Left ventricle myocardium inferior (tissue), 1 donor: ENCODE measurements at places on chromosomes 2 and 18. TPM values are rescaled to one million over a fixed set of nuclear protein-coding genes. Genes with fewer than 3 reads are reported as not detected.

DNA sequence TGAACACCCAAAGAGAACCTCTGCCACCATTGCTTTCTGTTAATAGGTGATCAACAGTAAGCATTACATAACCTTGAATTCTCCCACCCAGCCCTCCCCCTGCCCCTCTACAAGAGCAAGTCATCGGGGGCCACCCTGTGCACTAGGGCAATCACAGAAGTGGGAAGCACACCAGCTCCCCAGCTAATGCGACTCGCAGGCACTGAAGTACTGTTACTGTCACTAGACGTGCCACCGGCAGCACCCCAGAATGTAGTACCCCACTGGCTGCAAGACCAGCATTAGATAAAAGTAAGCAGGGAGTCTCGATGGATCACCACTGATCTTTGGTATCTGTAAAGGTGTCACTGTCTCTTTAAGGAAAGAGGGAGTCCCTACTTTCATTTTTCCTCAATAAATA lies 167.6 kb downstream of the FAM210A start:
- no peak for DNase-seq

Gene GPC1
- 187 TPM for total RNA-seq

- no peak for DNase-seq
Observed at GRCh38 chr18:79684283-79684631, 4.7 kb downstream of the CTDP1 start.

Gene HOXD4
- not detected for total RNA-seq

- DNase-seq = no peak
Observed at GRCh38 chr2:11446733-11447248, 19.2 kb downstream of the E2F6 start.

GRCh38 chr18:34467058-34467457 lies 242.3 kb upstream of the NOL4 start:
- no peak for DNase-seq

Gene CARF
- total RNA-seq = 8.1 TPM

Gene STAT4
- 0.82 TPM for total RNA-seq

- no peak for DNase-seq
Observed at GRCh38 chr18:79755496-79756142, 42.1 kb upstream of the KCNG2 start.

- no peak for DNase-seq
Observed at GRCh38 chr2:27174638-27175037, 25.8 kb downstream of the TCF23 start.

GRCh38 chr2:118123561-118124232 lies 35.4 kb downstream of the INSIG2 start:
- DNase-seq = no peak

Gene ZNF385B
- total RNA-seq = 0.14 TPM

GRCh38 chr2:120243211-120243610 lies 9.4 kb upstream of the RALB start:
- no peak for DNase-seq

Gene CFAP65
- total RNA-seq = not detected

Gene SUMO1
- 71.2 TPM for total RNA-seq

DNA sequence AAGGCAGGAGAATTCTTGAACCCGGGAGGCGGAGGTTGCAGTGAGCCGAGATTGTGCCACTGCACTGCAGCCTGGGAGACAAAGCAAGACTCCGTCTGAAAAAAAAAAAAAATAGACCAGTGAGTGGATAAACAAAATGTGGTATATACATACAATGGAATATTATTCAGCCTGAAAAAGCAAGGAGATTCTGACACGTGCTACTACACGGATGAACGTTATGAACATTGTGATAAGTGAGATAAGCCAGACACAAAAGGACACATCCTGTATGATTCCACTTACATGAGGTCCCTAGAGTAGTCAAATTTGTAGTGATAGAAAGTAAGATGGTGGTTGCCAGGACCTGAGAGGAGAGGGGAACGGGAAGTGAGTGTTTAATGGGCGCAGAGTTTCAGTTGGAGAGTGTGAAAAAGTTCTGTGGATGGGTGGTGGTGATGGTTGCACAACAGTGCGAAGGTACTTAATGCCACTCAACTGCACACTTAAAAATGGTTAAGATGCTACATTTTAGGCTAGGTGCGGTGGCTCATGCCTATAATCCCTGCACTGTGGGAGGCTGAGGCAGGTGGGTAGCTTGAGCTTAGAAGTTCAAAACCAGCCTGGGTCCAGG lies 38.3 kb downstream of the NIFK start:
- DNase-seq = no peak
